Skin of body (tissue), 3 donors: ENCODE measurements at places on chromosomes 12 and 14. TPM values are rescaled to one million over a fixed set of nuclear protein-coding genes. Genes with fewer than 3 reads are reported as not detected.

- no peak for DNase-seq
Measured at GRCh38 chr12:19088606-19089005, 40.9 kb upstream of the PLEKHA5 start.

GRCh38 chr14:85344847-85345570, 184.9 kb upstream of the FLRT2 start:
- no peak for DNase-seq

Gene PEX5
- total RNA-seq: 26.1 TPM

DNA sequence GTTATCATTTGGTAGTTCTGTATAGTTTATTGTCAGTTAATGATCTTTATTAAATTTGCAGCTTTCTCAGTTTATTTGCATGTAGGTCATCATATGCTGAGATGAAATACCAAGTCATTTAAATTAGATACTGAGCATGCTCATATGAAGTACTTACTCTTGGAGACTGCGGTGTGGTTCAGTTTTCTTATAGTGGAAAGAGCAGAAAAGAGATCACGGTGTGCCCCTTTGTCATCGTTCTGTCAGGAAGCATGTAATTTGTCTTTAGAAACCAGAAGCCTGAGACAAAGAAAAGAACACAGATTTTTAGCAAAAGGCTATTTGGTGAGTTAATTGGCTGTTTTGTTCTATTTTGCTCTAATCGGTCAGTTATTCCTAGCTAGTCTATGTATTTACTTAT, 75.6 kb downstream of the PLEKHA5 start:
- DNase-seq: no peak

DNA sequence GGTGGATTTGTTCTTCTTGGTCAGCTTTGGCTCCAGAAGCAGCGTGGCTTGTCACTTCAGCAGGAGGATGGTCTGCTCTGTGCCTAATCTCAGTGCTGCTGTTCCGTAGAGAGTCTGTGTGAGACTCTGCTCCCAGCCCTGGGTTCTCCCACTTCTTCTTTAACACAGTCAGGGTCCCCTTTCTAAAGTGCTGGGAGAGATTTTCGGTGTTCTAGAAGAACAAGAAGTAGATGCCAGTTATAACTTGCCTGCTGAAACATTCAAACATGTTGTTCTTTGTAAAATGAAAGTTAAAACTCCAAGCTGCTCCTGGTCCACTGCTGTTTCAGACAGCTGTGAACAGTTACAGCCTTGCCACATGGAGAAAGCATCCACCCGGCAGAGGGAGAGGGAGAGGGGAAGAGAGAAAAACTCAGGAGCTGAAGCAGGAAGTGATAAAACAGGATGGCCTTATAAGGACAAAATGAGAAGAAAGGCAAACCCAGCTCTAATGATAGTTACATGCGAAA, 55.2 kb upstream of the CERS5 start:
- DNase-seq: peak; percentile 95
